HepG2 (cell line): ENCODE measurements at places on chromosomes 1 and 21. TPM values are rescaled to one million over a fixed set of nuclear protein-coding genes. Genes with fewer than 3 reads are reported as not detected.
A peak's percentile ranks its signal among the peaks of the same experiment; 100 is the strongest.

TFF1 gene
- 0.24 TPM in 1 of 2 replicates, not detected in the other for total RNA-seq

YARS1 gene
- 102 and 113 TPM in 2 replicates for total RNA-seq

CCDC17 gene
- 0.24 and 1.5 TPM in 2 replicates for total RNA-seq

OR2L3 gene
- total RNA-seq = not detected in 2 replicates

MROH7 gene
- 0.09 TPM in 1 of 2 replicates, not detected in the other for total RNA-seq

HPDL gene
- not detected in 2 replicates for total RNA-seq

BCAR3 gene
- 4.8 and 5.5 TPM in 2 replicates for total RNA-seq

OPTC gene
- total RNA-seq = not detected in 2 replicates

WNT3A gene
- total RNA-seq = not detected in 2 replicates

FCAMR gene
- not detected in 2 replicates for total RNA-seq

ARHGEF10L gene
- total RNA-seq = 26.2 and 46.5 TPM in 2 replicates

INSRR gene
- not detected in 2 replicates for total RNA-seq

C1orf87 gene
- total RNA-seq = not detected in 2 replicates

PRKAA2 gene
- total RNA-seq = 6.0 and 8.6 TPM in 2 replicates

FCER1G gene
- total RNA-seq = 1.3 and 1.5 TPM in 2 replicates

TMEM125 gene
- not detected in 2 replicates for total RNA-seq

ADCY10 gene
- 0.02 and 0.03 TPM in 2 replicates for total RNA-seq

NPPA gene
- not detected in 2 replicates for total RNA-seq

NFIA gene
- 14.8 and 28.5 TPM in 2 replicates for total RNA-seq

FAM177B gene
- not detected in 2 replicates for total RNA-seq

NLRP3 gene
- not detected in 2 replicates for total RNA-seq

KRTAP13-2 gene
- total RNA-seq = not detected in 2 replicates

DNA sequence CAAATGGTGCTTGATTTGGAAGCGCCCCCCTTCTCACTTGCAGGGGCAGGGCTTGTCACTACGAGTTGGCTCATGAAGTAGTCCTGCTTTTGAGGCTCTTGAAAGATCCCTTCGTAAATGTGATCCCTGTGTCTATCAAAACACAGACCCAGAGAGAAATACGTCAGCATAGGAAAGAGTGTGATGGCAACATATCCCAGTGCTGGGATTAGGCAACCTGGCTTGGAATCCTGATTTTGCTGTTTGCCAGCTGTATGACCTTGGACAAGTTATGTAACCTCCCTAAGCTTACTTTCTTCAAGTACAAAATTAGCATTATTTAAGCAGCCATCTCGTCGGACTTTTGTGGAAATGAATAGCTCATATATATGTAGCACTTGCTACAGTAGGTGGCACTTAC, 228.4 kb downstream of the ATG4C start:
- DNase-seq = peak; percentile 9

DNA sequence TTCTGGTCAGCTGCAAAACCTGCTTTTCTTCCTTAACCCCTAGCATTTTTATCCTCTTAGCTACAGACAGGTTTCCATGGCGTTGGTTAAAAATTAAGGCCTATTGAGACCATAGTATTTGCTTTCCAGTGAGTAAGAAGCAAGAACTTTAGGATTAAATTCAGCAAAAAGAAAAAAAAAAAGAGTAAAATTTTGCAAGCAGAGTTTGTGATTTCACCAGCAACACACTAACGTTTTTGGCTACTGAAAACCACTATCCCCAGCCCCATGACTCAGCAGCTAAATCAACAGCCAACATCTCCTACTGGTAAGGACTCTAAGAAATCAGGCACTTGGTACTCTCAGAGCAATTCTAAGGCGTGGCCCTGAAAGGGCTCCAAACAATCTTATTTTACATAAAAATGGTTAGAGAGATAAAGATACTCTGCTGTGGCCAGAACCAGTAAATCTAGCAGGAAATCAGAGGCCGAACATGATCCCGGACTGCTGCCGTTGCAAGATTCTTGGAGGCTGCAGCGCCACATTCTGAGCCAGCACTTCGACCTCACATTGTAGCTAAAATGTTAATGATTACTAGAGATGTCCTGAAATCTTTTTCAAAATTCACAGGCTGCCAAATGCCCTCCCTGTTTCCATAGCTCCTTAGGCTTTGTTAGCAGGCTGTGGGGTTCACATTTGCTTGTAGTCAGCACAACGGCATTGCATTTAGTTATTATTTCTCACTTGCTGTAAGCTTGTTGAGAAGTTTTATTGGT, 1.6 kb upstream of the ENO1 start:
- DNase-seq = peak; percentile 76

- DNase-seq = no peak
Measured at GRCh38 chr21:28922368-28922767, 70.3 kb downstream of the LTN1 start.

- DNase-seq = no peak
Measured at GRCh38 chr1:21349693-21350092, 59.4 kb upstream of the ECE1 start.

- no peak for DNase-seq
Measured at GRCh38 chr1:212601524-212601923, 7.0 kb upstream of the ATF3 start.

- peak; percentile 47 for DNase-seq
Measured at GRCh38 chr1:202998836-202999750, 8.1 kb upstream of the TMEM183A start.

DNA sequence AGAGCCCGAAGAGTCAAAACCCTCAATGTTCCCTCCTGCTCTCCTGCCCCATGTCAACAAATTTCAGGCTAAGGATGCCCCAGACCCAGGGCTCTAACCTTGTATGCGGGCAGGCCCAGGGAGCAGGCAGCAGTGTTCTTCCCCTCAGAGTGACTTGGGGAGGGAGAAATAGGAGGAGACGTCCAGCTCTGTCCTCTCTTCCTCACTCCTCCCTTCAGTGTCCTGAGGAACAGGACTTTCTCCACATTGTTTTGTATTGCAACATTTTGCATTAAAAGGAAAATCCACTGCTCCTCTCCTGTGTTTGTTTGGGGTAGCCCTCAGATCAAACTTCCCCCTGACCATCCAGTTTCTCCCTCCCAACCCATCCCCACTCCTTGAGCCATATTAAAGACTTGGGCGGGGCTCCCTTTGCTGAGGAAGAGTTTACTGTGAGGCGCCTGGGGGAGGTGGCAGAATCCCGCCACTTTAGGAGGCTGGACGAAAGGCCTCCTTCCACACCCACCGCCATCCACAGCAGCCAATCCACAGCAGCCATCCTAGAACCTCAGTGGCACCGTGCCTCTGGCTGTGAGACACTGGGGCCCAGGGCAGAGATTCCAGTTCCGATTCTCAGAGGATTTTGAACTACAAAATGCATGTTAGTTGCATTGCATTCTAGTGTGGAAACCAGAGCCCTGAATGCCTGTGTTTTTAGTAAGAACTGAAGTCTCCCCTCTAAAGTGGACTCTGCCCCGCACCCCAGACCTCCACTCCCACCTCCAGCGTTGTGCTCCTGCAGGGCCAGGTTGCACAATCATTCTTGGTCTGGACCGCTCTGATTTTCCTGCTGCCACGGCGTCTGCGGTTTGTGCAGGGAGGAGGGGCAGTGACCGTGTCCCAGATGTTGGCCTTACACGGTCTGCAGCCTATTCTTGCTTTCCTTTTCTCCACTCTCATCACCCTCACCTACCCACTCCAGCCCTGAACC, 3.0 kb downstream of the OLFML3 start:
- peak; percentile 71 for DNase-seq

GRCh38 chr1:196317535-196318522, 290.4 kb downstream of the KCNT2 start:
- DNase-seq = peak; percentile 21

DNA sequence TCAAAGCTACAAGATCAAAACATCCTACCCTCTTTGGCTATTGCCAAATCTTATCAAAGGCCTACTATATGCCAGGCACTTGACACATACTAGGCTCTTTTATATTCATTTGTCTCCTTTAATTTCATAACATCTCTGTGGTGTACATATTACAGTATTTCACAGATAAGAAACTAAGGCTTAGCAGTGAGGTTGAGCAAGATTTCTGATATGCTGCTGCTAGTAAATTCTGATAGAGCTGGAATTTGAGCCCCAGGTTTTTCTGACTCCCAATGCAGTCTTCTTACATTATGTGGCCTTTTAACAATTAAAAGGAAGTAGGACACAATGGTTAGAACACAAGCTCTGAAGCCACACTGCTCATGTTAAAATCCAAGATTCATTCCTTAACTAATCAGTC, 16.8 kb downstream of the CCDC185 start:
- no peak for DNase-seq

GRCh38 chr1:160755911-160756848, 17.1 kb downstream of the SLAMF7 start:
- no peak for DNase-seq

DNA sequence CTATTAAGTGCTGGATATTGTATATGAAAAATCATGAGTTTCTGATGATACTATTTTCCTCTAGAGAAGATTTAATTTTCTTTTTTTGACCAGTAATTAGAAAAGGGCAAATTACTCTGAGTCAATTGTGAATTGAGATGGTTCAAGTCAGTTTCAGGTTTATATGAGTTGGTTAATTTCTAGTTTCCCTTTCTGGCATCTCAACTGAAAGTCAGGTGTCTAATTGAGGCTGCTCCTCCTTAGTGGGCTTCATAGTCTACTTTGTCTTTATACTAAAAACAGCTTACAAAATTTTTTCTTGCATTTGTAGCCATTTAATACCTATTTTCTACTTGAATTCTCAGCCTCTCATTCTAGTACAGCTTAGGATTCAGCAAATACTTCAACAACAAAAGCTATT, 387.3 kb downstream of the RPS6KC1 start:
- no peak for DNase-seq

- DNase-seq = no peak
Measured at GRCh38 chr1:12591267-12591938, 26.6 kb downstream of the DHRS3 start.

- no peak for DNase-seq
Measured at GRCh38 chr1:101187297-101187696, 49.5 kb upstream of the S1PR1 start.

DNA sequence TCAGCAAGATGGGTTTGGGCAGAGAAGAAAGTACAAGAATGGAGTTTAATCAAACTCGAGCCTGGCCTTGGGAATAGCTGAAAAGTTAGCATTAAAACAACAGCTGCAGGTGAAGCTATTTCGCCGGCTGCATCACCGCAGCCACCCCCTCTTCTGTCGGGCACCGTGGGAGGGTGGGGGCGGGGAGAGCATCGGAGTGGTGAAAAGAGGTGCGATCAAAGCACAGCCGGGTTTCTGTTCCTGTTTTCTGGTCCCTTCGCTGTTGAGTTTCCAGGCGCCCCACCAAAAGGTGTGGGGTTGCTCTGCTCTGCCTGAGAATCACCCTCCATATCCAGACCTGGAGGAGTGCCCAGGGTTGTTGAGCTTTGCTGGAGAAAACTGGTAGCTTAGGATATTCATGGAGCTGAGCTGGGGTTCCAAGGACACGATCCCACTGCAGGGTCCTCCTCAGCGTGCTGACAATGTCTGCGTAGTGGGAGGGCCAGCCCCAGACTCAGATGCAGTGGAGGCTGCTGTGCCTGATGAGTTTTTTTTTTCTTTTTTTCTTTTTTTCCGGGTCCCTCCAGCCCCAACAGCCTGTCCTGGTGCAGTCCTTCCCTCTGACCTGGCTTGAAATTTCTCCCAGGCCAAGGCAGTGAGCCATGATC, 127.5 kb upstream of the C1orf174 start:
- DNase-seq = no peak

DNA sequence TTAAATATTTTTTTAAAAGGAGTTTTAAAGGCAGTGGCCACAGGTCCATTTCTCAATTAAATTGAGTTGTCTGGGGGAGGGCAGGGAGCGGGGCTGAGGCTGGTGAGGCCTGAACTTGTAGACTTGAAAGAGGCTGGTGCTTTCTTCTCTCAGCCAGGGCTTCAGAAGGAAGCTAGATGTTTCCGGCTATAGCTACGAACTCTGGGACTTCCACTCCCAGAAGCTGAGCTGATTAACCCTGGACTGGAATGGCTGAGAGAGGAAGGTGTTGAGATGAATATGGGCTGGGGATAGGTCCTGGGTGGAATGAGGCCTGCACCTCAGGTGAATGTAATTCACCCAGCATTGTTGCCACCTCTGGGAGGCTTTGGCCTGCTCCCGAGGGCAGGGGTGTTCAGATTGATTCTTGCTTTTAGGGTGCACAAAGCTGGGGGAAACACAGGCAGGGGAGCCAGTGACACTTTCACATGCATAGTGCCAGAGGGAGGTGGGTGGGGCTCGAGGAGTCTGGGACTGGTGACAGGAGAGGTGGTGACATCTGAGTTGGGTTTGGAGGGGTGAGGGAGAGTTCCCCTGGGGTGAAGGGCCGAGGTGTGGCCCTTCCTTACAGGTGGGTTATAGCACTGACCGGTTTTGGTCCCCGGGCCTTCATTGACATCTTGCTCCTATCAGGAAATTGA, 18.2 kb downstream of the LDLRAP1 start:
- DNase-seq = no peak

DNA sequence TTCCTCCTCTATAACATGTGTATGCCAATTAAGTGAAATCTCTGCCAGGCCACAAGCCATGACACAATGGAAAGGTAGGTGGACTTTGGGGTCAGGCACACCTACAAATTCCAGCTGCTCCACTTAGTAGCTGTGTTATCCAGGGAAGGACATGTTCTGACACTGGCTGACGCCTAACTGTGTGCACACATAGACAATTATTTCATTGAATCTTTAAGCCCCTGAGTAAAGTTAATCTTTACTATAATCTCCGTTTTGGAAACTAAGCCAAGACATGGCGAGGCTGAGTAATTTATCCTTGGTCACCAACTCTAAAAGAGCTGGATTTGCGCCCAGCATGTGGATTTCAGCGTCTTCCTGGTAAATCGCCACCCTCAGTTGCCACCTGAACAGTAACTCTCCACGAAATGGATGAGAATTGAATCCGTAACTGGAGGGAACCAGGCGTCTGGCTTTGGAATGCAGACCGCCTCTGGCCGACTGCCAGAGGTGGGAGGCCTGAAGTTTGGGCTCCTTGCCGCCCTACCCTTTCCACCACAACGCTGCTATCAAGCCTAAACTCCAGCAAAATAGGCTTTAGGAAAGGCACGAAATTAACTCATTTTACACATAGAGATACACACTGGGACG, 888 bp upstream of the SNRPE start:
- DNase-seq = peak; percentile 49

GRCh38 chr1:23589585-23589986, 30.3 kb upstream of the ID3 start:
- DNase-seq = no peak

GRCh38 chr1:91803847-91804545, 82.0 kb downstream of the TGFBR3 start:
- no peak for DNase-seq

- DNase-seq = no peak
Measured at GRCh38 chr1:165365341-165365740, 8.8 kb upstream of the LMX1A start.

- DNase-seq = no peak
Measured at GRCh38 chr1:192581131-192581927, 5.8 kb downstream of the RGS1 start.

- DNase-seq = peak; percentile 74
Measured at GRCh38 chr1:1421147-1421906, at the start of gene ANKRD65. ANKRD65 (minus strand) TSS chr1:1421276; CDS start chr1:1421005, 271 bp downstream.

- DNase-seq = no peak
Measured at GRCh38 chr1:92105546-92106081, 25.5 kb downstream of the BTBD8 start.

GRCh38 chr1:203680765-203681164, 54.1 kb downstream of the ATP2B4 start:
- DNase-seq = no peak
